ENCODE measurements at places on chromosomes 5 and 9. TPM values are rescaled to one million over a fixed set of nuclear protein-coding genes. Genes with fewer than 3 reads are reported as not detected.

- no peaks in the 10 kb centered on the region for H3K36me3 ChIP-seq
- no peaks in the 10 kb centered on the region for H3K4me1 ChIP-seq
- H3K27me3 ChIP-seq, result no peaks in the 10 kb centered on the region
- H3K27ac ChIP-seq, result no peak overlapping the region
- H3K4me3 ChIP-seq, result no peak overlapping the region
- DNase-seq, result no peak
Observed at GRCh38 chr5:173984218-173984617, 4.8 kb upstream of the C5orf47 start.

Gene IL9
- not detected for total RNA-seq

Gene ZNF483
- total RNA-seq, result 2.8 TPM

GRCh38 chr5:112696786-112697185 lies 40.9 kb upstream of the APC start:
- no peaks in the 10 kb centered on the region for H3K36me3 ChIP-seq
- H3K27me3 ChIP-seq, result no peaks in the 10 kb centered on the region
- no peak overlapping the region for H3K4me3 ChIP-seq
- H3K27ac ChIP-seq, result no peak overlapping the region
- DNase-seq, result no peak

Gene SPINK13
- not detected for total RNA-seq
